Activated naive CD4-positive, alpha-beta T cell treated with anti-CD3 and anti-CD28 coated beads, Interleukin-2, amount 50 U/mL, for 16 hours (primary cell): ENCODE measurements at places on chromosomes 6 and 20.

DNA sequence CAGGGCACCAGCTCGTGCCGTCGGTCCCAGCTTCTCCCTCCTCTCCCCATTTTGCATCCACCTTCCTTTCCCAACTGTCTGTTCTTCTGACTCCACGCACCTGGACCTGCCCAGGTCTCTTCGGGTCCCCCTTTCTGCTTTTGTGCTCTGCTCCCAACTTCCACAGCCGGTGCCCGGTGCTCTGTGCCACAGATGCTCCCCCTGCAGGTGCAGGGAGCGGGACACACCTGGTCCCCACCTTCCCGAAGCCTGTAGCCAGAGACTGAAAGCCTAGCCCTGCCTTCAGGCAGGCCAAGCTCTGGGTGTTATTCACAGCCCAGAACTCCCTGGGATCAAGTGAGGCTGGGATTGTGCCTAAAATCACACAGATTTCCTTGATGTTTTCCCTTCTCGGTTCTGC is 24.6 kb upstream of the BMP7 start:
- DNase-seq: no peak

DNA sequence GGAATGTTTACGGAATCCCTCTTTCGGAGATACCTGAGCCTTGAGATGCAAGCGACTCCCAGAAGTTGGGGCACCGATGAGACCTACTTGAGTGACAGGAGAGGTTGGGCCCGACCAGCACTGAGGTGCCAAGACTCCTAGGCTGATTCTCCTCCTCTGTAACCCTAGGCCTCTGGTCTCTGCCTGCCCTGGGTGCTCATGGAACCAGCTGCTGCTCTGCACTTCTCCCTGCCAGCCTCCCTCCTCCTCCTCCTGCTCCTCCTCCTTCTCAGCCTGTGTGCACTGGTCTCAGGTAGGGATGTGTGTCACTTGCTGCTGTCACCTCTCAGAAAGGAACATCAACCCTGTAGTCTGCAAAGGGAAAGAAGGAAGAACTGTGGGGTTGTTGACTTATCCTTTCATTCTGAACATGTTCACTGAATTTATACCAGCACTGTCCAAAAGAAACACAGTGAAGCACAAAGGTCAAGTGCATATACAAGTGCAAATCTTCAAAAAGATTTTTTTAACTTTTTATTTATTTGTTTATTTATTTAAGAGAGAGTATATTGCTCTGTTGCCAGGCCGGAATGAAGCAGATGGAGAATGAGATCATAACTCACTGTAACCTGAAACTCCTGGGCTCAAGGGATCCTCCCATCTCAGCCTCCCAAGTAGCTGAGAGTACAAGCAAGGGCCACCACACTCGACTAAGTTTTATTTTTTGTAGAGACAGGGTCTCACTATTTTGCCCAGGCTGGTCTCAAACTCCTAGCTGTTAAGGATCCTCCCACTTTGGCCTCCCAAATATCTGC is 913 bp downstream of the BTN2A2 start:
- peak; percentile 20 for DNase-seq

DNA sequence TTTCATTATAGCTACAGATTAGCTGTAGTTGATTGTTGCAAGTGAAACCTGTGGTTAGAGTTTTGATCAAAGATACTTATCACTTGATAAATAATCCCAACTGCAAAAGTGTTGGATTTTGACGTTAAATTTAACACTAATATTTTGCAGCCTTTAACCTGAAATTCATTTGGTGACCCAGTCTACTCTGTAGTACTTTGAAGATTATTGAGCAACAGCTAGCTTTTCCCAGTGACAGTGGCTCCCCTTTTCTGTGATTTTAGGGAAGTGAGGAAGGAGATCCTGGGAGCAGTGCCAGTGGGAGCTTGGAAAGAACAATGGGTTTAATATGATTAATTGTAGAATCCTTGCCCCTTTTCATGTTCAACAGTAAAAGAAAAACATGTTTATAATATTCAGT is 76.9 kb downstream of the NCOA3 start:
- no peak for DNase-seq

DNA sequence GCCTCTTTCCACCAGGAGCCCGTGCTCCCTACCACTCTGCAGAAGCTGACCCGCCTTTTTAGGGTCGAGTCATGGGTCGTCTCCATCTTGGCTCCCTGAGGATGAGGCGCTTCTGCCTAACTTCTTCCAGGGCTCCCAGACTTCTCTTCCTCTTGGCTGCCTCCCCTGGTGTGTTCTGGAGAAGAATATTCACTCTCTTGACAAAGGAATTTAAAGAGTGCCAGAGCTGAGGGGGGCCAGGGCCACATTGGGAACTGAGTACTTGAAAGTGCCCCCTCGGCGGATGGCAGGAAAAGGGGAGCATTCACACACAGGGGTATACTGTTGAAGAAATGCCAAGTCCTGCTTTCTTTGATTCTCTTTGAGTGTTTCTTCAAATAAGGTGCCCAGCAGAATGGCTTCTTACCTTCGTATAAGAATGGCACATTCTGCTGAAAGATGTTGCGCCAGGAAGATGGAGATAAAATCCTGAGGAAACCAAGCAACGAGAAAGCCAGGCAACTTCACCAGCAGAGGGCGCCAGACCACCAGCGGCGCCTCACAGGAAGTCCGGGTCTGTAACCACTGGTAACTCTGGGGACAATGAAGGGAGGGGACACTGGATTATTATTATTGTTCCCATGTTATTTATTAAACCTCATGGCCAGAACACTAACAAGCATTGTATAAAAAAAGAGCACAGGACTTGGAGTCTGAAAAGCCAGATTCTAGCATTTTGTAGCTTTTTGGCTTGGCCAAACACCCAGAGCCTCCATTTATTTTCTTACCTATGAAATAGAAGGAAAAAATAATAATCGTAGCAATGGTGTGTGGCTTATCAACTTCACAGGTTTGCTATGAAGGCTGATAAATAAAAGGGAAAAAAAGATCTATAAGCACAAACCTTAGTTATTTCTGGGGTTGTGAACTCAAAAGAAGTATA is 176.7 kb downstream of the HACE1 start:
- peak; percentile 69 for DNase-seq

DNA sequence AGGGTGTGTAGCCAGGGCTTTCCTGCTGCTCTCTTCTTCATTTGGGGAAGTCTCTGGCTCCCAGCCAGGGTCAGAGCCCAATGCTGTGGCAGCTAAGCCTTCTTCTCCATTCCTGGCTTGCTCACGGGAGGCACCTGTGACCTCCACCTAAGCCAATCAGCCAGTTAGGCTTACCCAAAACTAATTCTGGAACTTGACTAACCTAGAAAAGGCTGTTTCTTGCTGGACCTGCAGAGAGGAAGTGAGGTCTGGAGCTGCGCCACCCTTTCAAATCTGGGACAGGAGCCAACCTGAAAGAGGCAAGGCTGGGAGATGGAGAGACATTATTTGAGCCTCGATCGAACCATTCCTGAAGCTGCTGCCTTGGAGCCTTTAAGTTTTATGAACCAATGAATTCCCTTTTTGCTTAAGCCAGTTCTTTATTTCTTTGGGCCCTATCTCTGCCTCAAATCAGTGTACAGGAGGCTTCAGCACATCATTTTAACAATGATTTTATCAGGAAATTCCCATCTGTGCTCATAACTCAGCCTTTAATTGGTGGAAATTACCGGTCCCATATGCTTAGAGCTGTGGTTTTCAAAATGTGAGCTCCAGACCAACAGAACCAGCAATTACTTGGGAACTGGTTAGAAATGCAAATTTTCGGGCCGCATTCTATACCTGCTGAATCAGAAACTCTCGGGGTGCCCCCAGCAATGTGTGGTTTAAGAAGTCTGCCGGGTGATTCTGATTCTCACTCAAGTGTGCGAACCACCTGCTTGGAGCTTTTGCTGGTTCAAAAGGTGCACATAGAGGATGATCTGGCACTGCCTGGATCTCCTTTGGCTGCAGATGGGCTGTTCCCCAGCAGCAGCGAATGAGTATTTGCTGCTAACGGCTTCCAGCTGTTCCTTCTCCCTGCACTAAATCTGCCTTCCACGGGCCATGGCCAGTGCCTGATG is 97.4 kb upstream of the RNF24 start:
- no peak for DNase-seq

DNA sequence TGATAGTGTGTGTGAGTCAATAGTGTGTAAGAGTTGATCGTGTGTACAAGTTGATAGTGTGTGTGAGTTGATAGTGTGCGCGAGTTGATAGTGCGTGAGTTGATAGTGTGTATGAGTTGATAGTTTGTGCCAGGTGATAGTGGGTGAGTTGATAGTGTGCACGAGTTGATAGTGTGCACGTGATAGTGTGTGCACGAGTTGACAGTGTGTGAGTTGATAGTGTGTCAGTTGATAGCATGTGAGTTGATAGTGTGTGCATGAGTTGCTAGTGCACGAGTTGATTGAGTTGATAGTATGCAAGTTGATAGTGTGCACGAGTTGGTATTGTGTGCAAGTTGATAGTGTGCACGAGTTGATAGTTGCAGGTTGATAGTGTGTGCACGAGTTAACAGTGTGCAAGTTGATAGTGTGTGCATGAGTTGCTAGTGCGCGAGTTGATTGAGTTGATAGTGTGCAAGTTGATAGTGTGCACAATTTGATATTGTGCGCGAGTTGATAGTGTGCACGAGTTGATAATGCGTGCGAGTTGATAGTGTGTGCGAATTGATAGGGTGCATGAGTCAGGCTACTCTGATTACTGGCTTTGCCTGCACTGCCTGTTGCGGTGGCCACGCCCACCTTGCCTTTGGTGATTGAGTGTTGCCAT is 35.8 kb upstream of the IYD start:
- DNase-seq: no peak

DNA sequence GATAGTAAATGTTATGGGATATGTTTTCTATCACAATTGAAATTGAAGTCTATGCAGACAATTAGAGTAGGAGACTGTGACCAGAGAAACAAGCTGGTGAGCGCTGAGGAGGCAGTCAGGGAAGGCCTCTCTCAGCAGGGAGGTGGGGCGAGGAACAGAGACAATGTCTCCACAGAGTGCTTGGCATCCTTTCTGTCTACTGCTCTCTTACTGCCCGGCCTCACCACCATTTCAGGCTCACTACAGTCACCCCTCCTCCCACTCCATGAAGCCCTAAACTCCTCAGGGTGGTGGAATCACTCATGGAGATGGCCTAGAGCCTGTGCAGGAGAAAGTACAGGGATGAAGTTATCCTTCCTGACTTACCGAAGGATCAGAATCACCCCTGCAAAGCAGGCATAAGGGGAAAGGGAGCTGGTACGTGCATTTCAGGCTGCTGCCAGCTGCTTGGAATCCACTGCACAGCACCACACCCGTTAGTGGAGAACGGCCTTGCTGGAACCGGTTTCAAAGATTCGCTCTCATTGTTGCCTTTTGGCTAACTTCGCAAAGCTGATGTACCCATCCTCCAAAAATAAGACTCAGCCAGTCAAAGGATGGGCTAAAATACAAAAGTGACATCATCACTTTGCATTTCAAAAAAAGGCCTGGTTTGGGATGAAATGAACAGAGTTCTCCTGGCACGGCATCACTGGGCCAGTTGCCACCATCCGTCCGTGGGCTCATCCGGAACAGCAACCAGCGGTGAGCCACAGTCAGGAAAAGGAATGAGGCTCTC is 67.3 kb downstream of the SLC22A23 start:
- no peak for DNase-seq

- DNase-seq: no peak
Observed at GRCh38 chr20:50504231-50504823, 5.9 kb upstream of the PTPN1 start.

DNA sequence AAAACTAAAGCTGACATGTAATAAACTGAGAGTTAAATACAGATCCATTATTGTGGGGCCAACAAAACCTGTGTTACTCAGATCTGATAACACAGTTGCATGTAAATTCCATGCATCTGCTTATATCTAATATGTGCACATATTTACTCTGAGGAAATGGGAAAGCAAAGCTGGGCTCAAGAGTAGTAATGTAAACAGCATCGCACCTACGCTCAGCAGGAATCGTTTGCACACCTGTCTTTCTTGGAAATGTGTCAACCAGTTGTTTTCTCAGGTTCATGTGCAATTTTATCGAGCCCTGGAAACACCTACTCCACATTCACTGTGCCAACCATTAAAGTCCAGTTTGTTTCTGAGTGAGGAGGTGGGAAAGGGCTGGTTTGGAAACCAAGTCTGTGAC is 80.3 kb upstream of the CNKSR3 start:
- DNase-seq: no peak

- no peak for DNase-seq
Observed at GRCh38 chr20:9261781-9262180, 192.9 kb downstream of the PLCB4 start.

DNA sequence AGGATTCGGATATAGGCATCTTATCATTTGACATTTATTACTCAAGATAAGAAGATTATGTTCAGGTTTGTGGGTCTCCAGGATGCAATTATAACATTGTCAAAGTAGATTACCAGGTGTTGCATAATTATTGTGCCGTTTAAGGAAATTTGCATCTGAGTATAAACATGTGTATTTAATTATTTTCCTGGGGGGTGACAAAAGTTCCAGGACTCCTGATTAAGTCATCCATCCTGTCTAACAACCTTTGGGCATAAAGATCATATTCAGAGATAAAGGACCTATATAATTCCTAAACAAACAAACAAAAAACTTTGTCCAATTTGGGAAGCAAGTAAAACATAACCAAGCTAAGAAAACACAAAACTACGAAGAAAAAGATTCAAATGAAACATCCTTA is 3.3 kb upstream of the PPP1R14C start:
- no peak for DNase-seq

DNA sequence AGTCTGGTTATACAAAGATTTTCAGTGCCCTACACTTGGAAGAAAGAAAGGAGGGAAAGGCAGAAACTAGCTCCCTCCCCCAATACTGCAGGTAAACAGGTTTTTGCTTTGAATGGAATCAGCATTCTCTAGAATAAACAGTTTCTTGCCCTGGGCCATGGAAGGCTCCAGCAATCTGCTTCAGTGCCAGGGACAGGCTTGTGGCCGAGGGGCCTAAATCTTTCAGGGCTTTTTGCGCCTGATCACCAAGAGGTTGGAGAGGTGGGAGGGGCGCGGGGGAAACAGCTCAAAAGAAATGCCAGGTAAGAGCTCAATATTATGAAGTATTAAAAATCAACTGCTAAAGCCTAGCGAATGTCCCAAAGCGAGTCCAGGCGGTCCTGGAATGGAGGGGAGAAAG is 23.8 kb downstream of the TFAP2B start:
- DNase-seq: no peak

DNA sequence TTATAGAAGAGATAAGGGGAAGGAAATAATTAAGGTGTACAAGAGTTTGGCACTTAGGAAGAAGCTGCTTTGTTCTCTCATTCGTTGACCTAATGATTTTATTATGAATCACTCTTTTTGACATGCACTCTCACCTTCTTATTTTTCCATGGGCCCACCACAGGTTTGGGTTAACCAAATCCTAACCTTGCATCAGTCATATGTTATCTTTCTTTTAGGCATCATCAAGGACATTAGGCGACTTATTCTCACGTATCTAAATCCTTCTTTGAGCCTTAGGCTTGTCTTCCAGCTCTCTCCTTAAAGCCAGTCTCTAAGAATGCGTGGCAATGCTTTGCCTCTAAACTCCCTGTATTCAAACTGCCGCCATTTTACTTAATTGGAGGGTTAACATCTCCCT is 58.3 kb downstream of the TNFRSF21 start:
- no peak for DNase-seq

GRCh38 chr6:138647006-138647405 is 126.6 kb upstream of the CCDC28A start:
- DNase-seq: no peak
